ENCODE measurements at places on chromosomes 7 and 10.

DNA sequence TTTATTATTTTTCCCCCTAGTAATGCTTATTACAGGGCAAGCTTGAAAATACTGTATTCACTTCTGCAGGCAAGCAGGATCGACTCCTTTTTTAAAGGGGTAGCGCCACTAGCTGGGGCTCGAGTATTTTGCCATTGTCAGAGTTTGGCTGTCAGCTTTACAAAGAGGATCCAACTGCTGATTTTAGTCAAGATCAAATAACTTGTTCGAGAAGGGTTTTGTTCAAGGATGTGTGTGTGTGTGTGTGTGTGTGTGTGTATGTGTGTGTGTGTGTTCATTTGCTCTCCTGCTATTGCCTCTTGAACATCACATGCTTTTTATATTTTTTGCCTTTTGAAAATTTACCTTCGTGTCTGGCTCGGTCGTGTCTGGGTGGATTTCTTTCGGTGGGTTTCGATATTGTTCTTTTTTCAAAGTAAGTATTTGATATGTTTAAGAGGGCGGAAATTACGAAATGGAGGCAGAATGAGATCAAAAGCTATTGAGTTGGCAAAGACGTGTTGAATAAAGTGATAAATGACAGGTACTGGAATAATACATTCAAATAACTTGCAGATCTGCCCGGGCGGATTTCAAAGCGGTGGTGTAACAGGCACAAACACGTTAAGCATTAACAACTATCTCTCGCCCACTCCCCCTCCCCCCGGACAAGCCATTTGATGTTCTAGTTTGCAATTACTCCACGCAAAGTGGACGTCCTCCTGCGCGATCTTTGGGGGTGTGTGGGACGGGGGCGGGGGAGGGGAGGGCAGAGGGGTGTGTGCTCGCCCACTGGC, 1.1 kb downstream of the ARID5B start:
- peak; percentile 66 for DNase-seq

- no peak for DNase-seq
Observed at GRCh38 chr10:88228130-88228529, 355.0 kb downstream of the RNLS start.

GRCh38 chr10:102648889-102649796, 4.9 kb downstream of the TRIM8 start:
- DNase-seq, result peak; percentile 55

- DNase-seq, result no peak
Observed at GRCh38 chr10:69362471-69362954, 54.2 kb downstream of the TACR2 start.

Data from small intestine (tissue), 16 donors.